ENCODE measurements at places on chromosomes 7 and 10.

DNA sequence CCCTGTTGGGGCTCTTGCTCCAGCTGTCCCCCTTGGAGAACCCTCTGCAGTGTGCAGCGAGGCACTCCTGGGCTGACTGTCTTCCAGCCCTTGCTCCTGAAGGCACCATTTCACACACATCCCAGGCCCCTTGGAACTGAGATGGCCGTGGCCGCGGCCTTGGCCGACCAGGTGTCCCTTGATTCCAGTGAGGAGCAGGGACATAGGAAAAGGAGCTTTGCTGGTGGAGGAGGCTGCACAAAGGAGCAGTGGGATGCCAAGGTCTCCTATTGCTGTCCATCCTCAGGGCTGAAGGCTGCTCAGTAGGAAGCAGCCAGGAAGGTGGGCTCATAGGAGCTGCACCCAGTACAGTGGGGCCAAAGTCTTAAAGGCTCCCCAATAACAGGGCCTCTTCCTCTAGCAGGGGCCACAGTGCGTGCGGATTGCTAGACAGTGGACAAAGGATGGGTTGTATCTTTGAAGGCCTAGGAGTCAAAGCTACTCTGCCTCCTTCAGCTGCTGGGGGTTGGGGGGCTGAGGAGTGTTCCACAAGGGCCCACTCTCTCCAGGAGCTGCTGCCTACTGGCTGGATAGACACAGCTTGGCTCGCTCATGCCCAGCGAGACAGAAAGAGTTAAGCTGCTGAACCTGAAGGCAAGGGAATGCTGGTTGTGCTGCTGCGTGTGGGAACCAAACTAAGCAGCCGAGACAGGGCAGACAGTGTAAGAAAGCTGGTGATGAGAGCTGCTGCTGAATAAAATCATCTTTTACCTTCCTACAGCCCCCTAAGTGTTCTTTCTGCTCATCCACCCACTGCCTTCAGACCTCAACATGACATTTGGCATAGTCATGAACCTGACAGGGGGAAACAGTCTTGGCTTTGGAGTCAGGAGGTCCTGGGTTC, 891.9 kb upstream of the ZNF722 start:
- no peak for DNase-seq

DNA sequence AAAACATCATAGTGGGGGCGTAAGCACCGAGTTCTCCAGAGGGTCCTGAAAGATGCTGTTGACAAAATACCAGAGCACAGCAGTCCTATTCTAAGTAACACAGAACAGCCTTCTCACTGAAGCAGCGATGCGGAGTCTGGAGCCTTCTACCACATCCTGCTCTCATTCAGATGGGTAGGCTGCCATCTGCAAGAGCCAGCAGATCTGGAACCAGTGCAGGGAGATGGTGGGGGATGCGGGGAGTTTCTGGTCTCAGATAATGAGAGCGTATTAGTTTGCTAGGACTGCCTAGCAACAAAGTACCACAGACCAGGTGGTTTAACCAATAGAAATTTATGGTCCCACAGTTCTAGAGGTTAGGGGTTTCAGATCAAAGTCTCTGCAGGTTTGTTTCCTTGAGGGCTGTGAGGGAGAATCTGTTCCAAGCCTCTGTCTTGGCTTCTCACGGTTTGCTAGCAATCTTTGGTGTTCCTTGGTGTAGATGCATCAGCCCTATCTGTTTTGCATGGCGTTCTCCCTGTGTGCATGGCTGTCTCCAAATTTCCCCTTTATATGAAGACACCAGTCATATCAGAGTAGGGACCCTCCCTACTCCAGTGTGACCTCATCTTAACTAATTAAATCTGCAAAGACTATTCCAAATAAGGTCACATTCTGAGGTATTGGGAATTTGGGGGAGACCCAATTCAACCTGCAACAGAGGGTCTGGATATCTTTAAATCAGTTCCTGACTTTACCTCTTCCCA, 52.0 kb upstream of the STEAP1B start:
- DNase-seq: no peak

- no peak for DNase-seq
These were observed 204.0 kb downstream of the MAD1L1 start for GRCh38 chr7:2028733-2029132.

GRCh38 chr10:74099836-74100235, 50.8 kb downstream of the AP3M1 start:
- DNase-seq: no peak

DNA sequence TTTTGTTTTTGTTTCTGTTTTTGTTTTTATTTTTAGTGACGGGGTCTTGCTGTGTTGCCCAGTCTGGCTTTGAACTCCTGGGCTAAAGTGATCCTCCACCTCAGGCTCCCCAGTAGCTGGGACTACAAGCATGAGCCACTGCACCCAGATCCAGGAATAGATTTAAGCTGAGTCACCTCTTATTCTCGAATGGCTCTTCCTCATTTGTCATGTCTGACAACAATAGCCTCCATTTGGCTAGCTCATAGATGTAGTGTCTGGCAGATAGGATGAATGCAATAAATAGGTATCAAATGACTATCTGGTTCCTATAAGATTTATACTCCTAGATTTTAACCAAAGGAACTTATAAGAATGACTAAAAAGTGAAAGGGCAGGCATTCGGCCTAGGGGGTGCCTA, 172.9 kb downstream of the TMEM26 start:
- peak; percentile 82 for DNase-seq

DNA sequence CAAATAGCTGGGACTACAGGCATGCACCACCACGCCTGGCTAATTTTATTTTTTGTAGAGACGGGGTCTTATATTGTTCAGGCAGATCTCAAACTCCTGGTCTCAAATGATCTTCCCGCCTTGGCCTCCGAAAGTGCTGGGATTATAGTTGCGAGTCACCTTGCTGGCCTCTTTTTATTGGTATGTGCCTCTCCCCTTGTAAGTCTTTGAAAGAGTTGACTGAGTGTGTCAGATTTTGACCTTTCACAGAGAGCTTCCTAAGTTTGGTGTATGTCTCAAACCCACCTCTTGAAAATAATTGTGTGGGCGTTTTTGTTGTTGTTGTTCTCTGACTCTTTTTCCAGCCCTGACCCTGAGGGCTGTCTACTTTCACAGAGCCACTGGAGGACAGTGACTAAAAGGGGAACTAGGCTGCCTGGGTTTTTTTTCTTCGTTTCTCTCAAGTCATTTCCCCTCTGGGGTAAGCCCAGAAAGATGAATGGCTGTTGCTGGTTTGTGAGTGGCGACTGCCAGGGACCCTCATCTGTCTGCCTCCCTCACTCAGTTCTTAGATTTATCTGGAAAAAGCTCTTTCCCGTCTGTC, 262.8 kb downstream of the ZEB1 start:
- no peak for DNase-seq

- DNase-seq: peak; percentile 85
These were observed 292.4 kb upstream of the KLF14 start for GRCh38 chr7:131026297-131027000.

DNA sequence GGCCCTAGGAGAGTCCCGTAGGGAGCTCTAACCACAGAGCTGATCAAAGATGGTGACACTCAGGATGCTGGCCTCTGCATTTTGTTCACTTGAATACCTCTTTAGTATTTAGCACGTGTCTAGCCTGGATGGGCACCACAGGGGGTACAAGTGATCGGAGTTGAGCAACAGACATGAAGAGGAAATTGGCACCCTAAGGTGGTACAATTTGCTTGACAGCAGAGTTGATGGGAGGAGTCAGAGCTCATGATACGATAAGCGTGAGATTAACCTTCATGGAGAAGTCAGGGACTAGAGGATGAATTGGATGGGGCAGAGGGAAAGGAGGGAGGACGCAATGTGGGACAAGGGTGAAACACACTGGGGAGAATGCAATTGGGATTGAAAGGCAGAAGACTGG, 9.9 kb upstream of the ZNF212 start:
- no peak for DNase-seq

GRCh38 chr10:119754936-119755335, 29.1 kb downstream of the INPP5F start:
- no peak for DNase-seq

DNA sequence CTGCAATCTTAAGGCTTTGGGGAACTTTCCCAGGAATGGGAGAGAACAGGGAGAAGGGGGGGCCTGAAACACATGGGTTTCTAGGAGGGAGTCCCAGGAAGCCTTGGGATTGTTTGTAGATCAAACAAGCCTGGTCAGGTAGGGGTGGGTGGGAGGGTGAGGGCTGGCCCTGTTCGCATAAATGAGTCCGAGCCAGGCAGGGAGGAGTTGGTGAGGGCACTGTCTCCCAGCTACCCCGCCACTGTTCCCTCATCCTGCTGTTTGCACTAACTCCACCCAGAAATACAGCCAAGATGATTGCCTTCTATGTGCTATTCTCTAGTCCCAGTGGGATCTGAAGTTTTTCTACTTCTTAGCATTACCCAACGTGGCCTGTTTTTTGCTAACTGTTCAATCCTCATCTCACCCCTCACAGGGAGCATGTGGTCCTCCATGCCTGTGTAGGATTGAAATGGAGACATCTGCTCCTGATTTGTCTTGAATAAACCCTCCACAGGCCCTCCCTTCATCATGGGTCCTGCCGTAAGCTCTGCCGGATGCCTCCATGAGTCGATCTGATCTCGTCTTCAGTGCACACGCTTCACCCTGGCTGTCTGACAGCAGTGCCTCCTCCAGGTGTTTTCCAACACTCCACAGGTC, 257.0 kb downstream of the COBL start:
- DNase-seq: peak; percentile 25

- DNase-seq: no peak
These were observed 9.2 kb upstream of the SVIL start for GRCh38 chr10:29643771-29644501.

DNA sequence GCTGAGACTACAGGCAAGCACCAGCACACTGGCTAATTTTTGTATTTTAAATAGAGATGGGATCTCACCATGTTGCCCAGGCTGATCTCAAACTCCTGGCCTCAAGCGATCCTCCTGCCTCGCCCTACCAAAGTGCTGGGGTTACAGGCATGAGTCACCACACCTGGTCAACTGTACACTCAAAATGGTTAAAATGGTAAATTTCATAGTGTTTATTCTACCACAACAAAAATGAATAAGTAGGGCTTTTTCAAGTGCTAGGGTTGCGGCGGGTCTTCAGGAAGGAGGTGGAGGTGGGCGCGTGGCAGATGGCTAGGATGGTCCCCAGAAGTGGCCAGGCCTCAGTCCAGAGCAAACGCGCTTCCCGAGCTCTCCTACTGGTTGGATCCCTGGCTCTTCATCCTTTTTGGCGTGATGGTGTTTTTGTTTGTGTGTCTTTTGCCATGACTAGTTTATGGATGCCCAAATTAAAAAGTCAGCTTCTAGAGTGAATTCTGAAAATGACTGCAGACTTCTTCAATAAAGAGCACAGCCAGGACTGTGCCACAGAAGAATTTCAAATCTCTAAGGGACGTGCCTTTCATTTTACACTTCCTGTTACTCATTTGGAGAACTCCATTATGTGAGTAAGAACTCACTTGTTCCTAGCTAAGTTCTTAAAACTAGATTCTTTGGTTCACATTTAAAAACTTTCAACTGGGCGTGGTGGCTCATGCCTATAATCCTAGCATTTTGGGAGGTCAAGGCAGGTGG, 73.9 kb downstream of the TMEM130 start:
- peak; percentile 22 for DNase-seq

DNA sequence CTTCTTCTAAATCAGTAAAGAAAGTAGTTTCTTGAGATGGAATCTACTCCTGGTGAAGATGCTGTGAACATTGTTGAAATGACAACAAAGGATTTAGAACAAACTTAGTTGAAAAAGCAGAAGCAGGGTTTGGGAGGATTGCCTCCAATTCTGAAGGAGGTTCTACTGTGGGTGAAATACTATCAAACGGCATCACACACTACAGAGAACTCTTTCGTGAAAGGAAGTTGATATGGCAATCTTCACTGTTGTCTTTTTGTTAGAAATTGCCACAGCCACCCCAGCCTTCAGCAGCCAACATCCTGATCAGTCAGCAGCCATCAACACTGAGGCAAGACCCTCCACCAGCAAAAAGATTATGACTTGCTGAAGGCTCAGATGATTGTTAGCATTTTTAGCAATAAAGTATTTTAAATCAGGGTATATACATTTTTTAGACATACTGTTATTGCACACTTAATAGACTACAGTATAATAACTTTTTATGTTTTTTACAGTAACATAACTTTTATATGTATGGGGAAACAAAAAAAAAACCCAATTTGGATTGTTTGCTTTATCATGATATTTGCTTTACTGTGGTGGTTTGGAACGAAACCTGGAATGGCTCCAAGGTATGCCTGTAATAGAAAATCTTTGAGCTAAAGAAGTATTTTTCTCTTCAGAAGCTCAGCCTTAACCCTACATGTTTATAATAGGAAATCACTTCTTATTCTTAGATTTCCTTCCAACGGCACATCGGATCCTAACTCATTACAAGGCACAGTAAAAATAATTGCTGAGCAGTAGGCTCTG, 257.3 kb downstream of the LRMDA start:
- no peak for DNase-seq

DNA sequence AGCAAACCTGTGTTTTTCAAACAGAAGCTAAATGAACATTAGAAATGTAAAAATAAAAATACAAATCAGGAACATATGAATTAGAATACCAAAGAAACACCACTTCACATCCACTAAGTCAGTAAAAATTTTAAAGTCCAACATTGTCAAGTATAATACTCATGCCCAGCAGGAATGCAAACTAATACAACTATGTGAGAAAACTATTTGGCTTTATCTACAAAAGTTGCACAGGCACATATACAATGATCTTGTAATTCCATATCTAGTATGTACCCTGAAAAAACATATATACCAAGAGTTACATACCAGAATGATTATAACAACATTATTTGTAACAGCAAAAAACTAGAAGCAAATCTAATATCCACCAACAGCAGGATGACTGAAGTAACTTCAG, 91.1 kb downstream of the RNF32 start:
- peak; percentile 29 for DNase-seq

GRCh38 chr7:131117439-131117838, 210.2 kb upstream of the MKLN1 start:
- DNase-seq: no peak

GRCh38 chr7:20783700-20784387, 2.8 kb downstream of the SP8 start:
- no peak for DNase-seq

DNA sequence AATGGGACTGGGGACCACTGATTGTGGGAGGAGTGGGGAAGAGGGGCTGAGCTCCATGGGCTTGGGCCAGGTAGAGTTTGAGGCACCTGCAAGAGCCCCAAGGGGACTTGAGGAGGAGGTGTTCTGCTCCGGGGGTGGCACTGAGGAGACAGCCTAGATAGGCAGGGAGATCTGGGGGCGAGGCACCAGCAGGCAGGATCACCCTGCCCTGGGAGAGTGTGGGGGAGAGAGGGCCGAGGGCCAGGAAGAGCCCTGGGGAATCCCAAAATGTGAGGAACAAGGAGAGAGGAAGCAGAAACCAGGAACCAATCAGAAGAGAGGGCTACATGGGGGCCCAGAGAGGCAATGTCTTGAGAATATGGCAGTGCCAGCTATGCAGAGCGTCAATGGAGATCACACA, 34.6 kb downstream of the LEP start:
- no peak for DNase-seq

- DNase-seq: no peak
These were observed 194.1 kb downstream of the SKAP2 start for GRCh38 chr7:26670290-26670689.

DNA sequence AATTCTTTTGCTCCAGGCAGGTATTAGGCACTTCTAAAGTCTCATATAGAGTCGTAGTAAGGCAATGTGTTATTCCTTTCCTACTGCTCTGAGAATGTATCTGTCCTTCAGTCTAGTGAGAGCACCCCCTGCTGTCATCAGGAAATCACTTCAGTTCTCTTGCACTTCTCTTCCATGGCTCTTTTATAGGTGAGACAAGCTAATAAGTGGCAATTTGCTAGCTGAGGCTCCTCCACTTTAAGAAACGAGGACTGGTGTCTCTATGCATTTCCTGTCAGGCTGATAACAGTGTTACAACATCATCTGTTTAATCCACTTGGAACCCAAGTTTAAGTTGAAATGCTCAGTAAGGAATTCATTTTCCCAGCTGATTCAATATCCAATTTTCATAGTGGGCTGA, 350.6 kb downstream of the TFEC start:
- DNase-seq: peak; percentile 42

Measured in fibroblast of skin of abdomen (primary cell).